Dermis microvascular lymphatic vessel endothelial cell (primary cell): ENCODE measurements at places on chromosomes 1 and 21.

DNA sequence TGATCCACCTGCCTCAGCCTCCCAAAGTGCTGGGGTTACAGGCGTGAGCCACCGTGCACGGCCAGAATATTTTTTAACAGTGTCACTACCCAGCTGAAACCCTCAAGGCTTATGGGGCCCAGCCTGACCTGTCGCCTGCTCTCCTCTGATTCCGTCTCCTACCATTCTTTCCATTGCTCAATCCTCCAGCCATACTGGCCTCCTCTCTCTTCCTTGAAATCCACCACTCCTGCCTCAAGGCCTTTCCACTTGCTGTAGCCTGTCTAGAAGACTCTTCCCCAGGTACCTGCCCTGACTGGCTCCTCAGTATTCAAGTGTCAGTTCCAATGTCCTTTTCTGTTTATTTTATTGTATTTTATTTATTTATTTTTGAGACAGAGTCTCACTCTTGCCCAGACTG lies 53.9 kb downstream of the YARS1 start:
- no peak for DNase-seq

DNA sequence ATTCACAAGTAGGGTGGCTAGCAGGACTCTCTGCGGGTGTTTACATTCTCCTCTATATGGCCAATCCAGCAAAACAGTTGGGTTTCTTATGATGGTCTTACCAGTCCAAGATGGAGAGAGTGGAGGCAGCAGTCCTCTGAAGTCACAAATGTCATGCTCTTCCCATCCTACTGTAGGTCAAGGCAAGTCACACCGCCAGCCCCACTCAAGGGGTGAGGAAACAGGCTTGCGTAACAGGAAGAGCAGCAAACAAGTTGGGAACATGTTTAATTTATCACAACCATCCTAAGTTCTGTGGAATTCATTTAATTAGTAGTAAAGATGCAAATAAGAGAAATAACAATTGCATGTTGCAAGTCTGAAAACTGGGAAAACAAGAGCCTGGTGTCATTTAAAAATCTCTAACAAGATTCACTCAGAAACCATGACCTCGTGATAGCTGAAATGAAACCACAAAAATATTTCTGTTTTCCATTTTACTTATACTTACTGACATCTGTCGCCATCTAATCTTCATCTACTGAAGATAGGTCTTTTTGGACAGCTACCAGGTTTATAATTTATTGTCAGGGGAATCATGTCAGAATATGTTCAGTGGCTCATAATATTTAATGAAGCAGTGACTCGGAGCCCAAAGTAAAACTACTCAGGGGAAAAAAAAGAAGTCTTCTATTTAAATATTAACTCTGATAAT lies 349.1 kb upstream of the FMN2 start:
- no peak for DNase-seq

GRCh38 chr1:206059355-206059915 lies 6.5 kb downstream of the RHEX start:
- DNase-seq: no peak

DNA sequence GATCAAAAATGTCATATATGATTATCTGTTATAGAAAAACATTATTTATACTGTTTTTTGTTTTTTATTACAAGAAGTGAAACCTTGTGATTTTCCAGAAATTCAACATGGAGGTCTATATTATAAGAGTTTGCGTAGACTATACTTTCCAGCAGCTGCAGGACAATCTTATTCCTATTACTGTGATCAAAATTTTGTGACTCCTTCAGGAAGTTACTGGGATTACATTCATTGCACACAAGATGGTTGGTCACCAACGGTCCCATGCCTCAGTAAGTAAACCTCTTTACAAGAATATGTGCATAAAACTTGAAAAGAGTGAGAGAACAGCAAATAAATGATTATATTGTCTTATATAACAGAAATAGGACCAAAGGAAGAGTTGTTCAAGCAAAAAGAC lies 14.5 kb downstream of the CFHR4 start:
- no peak for DNase-seq

DNA sequence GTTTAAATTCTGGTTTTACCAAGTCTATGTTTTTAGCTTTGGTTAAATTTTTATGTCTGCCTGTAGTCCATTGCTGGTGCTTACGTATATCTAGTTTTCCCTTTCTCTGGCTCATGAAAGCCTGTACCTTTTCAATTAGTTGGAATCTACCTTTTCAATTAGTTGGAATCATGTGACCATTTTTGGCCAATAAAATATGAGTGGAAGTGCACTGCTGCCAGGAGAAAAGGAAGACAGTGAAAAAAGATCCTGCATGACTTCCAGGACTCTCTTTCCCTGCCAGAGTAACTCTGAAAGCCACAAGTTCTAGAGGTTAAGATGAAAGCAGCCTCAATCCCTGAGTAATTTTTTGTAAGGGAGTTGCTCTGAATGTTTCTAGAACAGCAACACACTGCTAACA lies 2.2 kb upstream of the GRIK1 start:
- DNase-seq: no peak

- DNase-seq: no peak
These were observed 3.7 kb upstream of the FOXO6 start for GRCh38 chr1:41357451-41358101.

DNA sequence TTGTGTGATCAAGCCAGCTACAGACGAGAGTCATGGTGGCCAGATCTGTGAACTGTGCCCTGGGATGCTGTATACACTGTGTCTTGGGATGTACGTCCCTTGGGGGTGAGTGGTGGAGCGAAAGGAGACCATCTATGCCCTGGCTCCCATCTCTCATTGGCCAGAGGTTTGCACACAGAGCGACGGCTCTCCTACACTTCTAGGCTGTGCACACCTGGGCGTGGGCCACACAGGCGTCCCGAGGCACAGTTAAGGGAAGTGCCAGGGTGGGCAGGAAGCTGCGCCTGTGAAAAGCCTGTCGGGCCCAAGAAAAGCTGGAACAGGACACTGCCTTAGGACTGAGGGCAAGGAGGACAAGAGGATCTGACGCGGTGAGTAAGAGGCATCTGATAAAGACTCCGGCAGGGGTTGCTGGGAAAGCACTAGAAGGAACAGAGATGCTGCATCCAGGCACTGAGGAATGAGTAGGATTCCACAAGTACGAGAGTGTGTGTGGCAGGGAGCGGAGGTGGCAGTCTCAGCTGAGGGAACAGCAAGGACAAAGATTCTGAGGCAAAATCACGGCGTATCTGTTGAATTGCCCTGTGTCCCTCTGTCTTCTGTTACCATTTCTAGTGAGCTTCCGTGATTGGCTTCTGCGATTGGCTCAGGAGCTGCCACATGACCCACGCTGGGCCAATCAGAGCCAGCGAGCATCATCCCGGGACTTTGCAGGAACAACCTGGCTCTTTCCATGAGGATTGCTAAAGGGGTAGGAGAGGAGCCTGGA lies 67.9 kb upstream of the ZBTB40 start:
- no peak for DNase-seq

DNA sequence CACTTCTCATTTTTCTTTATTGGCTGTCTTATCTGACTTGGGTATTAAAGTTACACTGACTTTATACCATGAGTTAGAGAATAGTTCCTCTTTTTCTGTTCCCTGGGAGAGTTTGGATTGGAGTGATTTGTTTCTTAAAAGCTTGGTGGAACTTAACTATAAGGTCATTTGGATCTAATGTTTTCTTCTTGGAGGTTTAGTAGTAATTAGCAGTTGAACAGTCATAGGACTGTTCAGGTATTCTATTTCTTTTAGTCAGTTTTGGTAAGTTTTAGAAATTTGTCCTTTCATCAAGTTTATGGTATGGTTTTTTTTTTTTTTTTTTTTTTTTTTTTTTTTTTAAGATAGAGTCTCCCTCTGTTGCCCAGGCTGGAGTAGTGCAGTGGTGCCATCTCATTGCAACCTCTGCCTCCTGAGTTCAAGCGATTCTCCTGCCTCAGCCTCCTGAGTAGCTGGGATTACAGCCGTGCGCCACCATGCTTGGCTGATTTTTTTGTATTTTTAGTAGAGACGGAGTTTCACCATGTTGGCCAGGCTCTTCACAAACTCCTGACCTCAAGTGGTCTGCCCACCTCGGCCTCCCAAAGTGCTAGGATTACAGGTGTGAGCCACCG lies 6.3 kb downstream of the TTC3 start:
- DNase-seq: peak; percentile 13

- no peak for DNase-seq
These were observed 14.5 kb downstream of the TIAM1 start for GRCh38 chr21:31329456-31330143.

GRCh38 chr1:43267291-43267805 lies 2.4 kb upstream of the TMEM125 start:
- DNase-seq: no peak

DNA sequence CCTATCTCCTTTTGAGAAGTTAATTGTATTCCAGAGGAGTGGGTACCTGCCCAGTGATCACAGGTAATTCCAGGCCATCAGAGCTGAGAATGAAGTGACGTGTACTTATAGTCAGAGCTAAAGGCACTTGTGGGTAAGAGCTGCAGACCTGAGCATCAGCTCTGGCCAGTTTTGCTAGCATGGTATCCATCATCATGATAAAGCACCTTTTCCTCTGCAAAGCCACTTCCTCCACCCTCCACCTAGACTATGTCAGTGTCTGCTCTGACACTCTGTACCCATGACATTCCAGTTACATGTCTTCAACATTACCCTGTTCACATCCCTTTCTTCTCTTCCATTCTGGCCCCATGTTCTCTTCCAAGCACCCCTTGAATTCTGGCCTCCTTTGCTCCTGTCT lies 157.3 kb downstream of the GRIK3 start:
- no peak for DNase-seq

DNA sequence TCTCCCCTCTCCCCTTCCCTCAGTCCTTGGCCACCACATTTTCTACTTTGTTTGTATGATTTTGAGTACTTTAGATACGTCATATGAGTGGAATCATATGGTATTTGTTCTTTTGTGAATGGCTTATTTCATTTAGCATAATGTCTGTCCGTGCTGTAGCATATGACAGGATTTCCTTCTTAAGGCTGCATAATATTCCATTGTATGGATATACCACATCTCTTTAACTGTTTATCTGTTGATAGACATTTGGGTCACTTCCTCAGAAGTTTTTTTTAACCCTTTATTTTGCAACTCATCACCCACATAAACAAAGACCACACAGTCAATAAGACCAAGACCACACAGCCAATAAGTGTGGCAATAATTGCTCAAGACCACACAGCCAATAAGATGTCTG lies 24.9 kb downstream of the FAM163A start:
- DNase-seq: no peak

- DNase-seq: no peak
These were observed 16.2 kb downstream of the CSRP1 start for GRCh38 chr1:201490708-201491131.

DNA sequence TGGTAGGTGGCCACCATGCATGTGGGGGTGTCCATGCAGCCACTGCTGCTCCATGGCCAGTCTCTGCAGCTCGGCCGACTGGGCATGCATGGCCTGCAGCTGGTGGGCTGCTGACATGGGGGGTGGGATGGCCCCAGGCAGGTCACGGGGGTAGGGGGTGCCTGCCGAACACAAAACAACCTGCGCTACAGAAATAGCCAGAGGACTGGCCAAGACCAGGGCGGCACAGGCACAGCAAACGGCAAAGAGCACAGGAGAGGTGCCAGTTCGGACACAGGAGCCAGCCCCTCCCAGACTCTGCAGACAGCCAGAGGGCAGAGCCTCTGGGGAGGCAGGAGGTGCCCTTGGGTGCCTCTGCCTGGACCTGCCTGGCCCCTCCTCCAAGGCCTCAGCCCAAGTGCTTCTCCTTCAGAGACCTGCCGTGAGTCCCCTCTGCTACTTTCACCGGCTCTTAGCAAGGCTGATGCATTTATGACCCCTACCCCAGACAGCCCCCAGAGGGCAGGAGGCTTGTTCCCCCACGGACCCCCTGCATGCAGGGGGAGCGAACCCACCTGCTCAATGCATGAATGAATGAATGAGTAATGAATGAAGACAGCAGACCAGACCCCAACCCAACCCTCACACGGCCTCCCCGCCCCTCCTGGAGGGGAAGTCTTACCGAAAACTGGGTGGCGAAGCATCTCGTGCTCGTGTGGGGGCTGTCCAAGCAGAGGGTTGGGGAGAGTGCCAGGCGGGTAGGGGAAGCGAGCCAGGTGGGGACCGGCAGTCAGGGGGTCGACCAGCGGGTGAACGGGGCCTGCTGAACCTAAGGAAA lies 37.7 kb downstream of the SLC45A1 start:
- no peak for DNase-seq

- peak; percentile 96 for DNase-seq
These were observed 41.3 kb upstream of the TACSTD2 start for GRCh38 chr1:58618303-58618702.

- DNase-seq: no peak
These were observed 11.3 kb upstream of the SLC1A7 start for GRCh38 chr1:53153752-53154151.

DNA sequence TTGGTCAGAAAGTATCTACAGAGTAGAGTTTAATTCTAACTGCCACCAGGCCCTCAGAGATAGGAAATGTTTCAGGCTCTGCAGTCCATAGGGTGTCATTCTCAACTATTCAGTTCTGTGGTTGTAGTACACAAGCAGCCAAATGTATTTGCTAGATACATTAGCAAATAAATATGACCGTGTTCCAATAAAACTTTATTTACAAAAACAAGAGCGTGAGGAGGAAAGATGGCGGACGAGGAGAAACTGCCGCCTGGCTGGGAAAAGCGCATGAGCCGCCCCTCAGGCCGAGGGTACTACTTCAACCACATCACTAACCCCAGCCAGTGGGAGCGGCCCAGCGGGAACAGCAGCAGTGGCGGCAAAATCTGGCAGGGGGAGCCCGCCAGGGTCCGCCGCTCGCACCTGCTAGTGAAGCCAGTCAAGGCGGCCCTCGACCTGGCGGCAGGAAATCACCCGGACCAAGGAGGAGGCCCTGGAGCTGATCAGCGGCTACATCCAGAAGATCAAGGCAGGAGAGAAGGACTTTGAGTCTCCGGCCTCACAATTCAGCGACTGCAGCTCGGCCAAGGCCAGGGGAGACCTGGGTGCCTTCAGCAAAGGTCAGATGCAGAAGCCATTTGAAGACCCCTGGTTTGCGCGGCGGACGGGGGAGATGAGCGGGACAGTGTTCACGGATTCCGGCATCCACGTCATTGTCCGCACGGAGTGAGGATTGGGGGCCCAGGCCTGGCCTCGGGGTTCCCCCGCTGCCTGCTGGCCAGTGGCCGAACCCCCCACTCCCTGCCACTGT lies 286.1 kb downstream of the LRRC40 start:
- DNase-seq: no peak

- no peak for DNase-seq
These were observed 502 bp downstream of the VANGL2 start for GRCh38 chr1:160400646-160401486.

GRCh38 chr1:33335020-33335419 lies 14.1 kb upstream of the A3GALT2 start:
- no peak for DNase-seq
